Articular chondrocyte of knee joint (primary cell): ENCODE measurements at places on chromosomes 5 and 9. TPM values are rescaled to one million over a fixed set of nuclear protein-coding genes. Genes with fewer than 3 reads are reported as not detected.

The C1QTNF2 gene
- 1.4 and 1.8 TPM in 2 replicates for total RNA-seq

The KIAA1958 gene
- total RNA-seq: 1.7 and 1.8 TPM in 2 replicates

The MAMDC2 gene
- total RNA-seq: 2.4 and 16.9 TPM in 2 replicates

The PTBP3 gene
- 44.4 and 50.8 TPM in 2 replicates for total RNA-seq
